Pons (tissue), 1 donor: ENCODE measurements at places on chromosomes 1 and 21.

- no peak for DNase-seq
Measured at GRCh38 chr1:112704934-112705627, 1.8 kb downstream of the RHOC start.

- no peak for DNase-seq
Measured at GRCh38 chr1:67599085-67599484, 85.9 kb upstream of the GADD45A start.

GRCh38 chr1:208335371-208336136 is 91.4 kb upstream of the PLXNA2 start:
- no peak for DNase-seq

- DNase-seq = peak; percentile 71
Measured at GRCh38 chr21:25983745-25984144, 186.8 kb downstream of the APP start.

- DNase-seq = no peak
Measured at GRCh38 chr21:16594191-16594590, 864.4 kb downstream of the USP25 start.

DNA sequence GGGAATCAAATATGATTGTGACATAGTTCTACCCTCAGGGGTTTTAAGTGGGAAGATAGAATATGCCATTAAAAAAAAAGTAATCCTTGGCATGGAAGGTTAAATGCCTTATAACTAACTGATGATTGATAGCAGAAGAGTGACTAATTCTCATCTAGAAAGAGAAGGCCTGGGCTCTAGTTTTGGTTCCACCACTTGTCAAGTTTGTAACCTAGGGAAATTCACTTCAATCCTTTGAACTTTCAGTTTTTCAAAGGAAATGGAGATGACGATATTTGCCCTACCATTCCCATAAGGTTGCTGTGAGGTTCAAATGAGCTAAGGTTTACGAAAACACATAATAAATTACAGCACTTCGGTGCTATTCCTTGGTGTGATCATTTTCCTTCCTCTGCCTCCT is 88.5 kb downstream of the GPR88 start:
- no peak for DNase-seq

GRCh38 chr1:195026792-195027191 is 1581.4 kb downstream of the KCNT2 start:
- no peak for DNase-seq

- peak; percentile 37 for DNase-seq
Measured at GRCh38 chr1:244801246-244801645, 34.2 kb upstream of the COX20 start.

- DNase-seq = no peak
Measured at GRCh38 chr21:26406526-26406925, 166.6 kb downstream of the CYYR1 start.

- no peak for DNase-seq
Measured at GRCh38 chr1:22793647-22794046, 83.0 kb downstream of the EPHB2 start.

DNA sequence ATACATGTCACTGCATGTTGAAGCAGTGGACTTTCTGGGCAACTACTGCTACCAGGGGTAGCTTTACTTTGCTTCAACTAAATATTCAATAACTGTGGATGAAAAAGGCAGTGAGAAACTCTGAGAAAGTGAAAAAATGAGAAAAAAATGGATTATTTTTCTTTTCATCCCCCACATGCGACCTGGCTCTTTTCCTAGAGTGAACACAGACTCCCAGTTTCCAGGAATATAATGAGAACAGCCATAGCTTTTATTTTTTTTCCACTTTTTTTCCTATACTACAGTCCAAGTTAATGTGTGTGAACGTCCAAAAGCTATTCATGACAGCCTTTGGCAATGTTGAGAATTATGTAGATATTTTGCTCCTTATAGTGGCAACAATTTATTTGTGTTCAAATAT is 230.4 kb downstream of the DNM3 start:
- DNase-seq = peak; percentile 22

GRCh38 chr1:10415211-10415930 is 14.9 kb upstream of the CENPS start:
- DNase-seq = peak; percentile 67

- DNase-seq = no peak
Measured at GRCh38 chr1:172089768-172090510, 248.6 kb downstream of the DNM3 start.

DNA sequence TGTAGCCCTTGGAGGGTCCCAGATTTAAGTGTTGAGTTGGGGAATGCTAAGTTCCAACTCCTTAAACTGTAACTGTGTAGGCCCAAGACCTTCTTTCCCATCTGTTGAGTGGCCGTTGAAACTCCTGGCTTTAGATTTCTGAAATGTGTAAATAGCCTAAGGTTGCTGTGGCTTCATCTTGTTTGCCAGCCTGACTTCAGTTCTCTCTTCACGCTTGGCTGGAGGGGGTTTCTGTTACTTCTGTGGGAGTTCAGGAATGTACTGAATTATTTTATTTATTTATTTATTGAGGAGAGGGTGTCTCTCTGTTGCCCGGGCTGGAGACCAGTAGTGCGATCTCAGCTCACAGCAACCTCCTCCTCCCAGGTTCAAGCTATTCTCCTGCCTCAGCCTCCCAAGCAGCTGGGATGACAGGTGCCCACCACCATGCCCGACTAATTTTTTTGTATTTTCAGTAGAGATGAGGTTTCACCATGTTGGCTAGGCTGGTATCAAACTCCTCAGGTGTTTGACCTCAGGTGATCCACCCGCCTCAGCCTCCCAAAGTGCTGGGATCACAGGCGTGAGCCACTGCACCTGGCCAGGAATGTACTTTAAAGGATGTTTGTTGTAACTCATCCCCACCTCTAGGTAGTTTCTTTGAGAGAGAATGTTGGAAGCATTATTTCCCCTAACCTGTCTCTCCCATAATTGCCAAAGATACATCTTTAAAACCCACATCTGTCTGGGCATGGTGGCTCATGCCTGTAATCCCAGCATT is 5.9 kb downstream of the TTC39A start:
- no peak for DNase-seq

DNA sequence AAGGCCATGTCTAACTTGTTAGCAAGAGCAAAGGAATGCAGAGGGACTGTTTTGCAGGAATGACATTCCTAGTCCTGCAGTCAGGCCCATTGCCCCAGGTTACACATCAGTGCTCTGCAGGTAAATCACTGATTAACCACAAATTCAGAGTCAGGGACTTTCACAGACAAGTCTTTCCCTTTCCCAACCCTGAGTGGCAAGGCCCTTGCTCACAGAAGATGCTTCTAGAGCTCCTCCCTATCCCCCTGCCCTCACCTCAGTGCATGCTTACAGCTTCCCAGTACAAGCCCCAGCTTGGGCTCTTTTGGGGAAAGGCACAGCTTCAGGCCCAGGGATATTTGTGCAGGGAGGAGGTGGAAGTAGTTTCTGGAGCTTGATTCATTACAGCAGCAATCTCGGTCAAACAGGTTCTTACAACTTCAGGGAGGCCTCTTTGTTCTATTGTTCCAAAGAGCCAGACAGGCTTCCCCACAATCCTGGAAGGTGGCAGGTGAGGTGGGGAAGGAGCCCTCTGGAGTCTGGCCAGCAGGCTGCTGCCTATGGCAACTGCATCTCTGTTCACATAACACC is 53.9 kb downstream of the CASQ2 start:
- no peak for DNase-seq

DNA sequence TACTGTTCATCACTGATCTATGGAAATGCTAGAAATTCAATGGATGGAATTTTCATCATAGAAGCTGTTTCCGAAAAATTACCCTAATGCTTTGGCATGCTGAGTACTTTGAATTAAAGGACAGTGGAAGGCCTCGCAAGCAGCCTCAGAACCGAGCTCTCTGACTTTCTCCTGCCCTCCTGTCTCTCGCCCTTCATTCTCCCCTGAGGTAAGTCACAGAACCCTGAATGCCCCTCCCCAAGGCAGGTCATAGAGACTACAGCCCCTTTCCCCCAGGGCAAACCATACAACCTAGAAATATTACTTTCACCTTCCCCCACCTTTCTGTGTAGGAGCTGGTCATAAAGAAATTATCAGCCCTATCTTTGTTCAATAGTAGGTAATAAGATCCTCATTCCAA is 74.8 kb downstream of the LRIG2 start:
- no peak for DNase-seq

- no peak for DNase-seq
Measured at GRCh38 chr1:56025942-56026341, 553.4 kb downstream of the PLPP3 start.

- no peak for DNase-seq
Measured at GRCh38 chr1:229431284-229432115, 2.4 kb downstream of the ACTA1 start.

- DNase-seq = no peak
Measured at GRCh38 chr1:113898241-113898814, 6.3 kb downstream of the AP4B1 start.

DNA sequence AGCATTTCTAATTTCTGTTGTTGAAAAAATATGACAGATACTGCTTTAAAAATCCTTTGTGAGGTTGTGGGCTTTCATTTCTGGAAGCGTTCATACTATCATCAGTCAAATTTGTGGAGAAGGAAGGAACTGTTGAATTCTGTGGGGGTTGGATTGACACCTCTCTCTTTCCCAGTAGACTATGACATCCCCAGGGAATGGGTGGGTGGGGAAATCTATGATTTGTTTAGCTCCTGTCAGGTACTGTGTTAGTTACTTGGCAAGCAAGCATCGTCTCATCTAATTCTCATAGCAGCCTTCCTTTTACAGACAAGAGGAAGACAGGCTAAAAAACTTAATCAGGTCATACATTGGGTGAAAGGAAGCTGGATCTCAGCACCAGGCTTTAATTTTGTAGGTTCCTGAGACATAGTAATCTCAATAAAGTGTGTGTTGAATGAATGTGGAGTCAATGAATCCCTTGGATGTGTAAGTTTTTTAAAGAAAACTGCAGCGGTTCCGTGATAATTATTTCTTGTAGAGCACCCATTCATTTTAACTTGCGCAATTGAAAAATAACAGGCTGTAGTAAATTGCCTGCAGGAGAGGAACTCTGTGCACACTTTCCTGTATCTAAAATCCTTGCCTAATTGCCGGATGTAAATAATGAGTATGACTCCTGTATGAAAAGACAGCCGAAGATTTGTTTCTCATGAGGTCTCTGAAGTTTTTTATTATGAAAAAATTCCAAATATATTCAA is 60.6 kb downstream of the MYOM3 start:
- no peak for DNase-seq

DNA sequence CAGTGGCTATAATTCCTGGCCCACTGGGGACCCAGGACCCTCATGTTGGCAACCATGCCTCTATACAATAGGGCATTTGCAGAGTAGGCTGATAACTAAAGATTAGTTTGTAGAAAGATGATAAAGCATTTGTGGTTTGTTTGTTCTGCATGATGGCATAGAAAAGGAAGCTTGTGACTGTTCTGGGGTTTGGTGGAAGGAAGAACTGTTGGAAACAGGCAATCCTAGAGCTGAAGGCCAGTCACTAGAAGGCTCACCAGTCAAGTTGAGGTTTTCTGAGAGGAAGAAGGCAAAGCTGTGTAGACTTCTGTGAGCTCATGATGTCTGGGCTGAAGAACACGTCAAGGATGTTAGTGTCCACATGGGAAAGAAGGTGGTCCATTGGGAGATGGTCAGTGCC is 140.3 kb upstream of the VANGL1 start:
- DNase-seq = no peak

GRCh38 chr1:6245869-6246496 is 2.0 kb downstream of the HES3 start:
- DNase-seq = no peak

GRCh38 chr1:238964631-238965030 is 421.7 kb upstream of the CHRM3 start:
- DNase-seq = no peak

- DNase-seq = no peak
Measured at GRCh38 chr21:38492007-38492406, 6.3 kb downstream of the ERG start.

DNA sequence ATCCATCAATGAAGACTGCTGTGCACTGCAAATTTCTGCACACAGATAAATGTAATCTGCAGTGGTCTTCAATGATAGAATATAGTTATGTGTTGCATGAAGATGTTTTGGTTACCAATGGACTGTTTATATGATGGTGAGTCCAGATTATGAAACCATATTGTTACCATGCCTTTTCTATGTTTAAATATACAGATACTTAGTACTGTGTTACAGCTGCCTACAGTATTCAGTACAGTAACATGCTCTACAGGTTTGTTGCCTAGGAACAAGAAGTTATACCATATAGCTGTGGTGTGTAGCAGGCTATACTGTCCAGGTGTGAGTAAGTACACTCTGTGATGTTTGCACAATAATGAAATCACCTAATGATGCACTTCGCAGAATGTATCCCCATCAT is 40.8 kb downstream of the SORT1 start:
- DNase-seq = no peak

- no peak for DNase-seq
Measured at GRCh38 chr1:13763222-13763621, 63.2 kb downstream of the PRDM2 start.

DNA sequence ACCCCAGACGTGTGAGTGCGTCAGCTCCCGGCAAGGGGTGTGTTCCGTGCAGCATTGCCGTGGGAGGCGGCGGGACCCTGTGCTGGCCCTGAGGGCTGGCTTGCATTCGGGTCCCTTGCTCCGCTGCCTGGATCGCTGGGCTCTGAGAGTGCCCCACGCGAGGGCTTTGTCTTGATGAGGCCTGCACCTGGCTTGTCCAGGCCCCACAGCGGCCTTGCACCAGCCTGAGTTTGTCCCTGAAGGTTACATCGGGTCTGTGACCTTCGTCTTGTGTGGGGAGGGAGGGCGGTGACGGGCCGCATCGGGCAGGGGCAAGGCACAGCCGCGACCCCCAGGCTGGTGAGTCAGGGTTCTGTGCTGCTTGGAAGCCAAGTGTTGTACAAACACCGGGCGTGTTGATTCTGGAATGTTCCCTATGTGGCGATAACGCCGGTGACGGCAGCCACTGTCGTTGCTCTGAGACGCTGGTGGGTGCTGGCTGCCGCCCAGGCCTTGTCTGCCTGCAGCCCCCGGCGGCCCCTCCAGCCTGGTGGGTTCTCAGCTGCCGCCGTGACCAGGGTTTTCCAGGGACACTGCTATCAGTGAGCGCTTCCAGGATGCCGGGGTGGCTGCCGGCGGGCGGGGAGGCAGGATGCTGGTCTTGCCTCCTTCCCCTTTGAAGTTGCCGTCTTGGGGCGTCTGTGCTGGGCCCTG is 42.9 kb downstream of the SLX9 start:
- no peak for DNase-seq

GRCh38 chr1:245153081-245153551 is 1.7 kb upstream of the KIF26B start:
- peak; percentile 77 for DNase-seq

DNA sequence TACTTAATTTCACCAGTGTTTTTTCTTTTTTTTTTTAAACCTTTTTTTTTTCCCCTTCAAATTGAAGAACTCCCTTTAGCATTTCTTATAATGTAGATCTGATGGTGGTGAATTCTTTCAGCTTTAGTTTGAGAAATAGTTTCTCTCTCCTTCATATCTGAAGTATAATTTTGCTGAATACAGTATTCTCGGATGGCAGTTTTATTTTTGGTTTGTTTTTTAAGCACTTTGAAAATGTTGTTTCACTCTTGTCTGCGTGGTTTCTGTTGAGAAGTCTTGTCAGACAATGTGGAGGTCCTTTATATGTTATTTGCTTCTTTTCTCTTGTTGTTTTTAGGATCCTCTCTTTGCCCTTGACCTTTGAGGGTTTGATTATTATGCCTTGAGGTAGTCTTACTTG is 135.1 kb downstream of the RPS6KC1 start:
- DNase-seq = no peak

- DNase-seq = no peak
Measured at GRCh38 chr1:87638636-87639035, 310.0 kb downstream of the LMO4 start.
